ENCODE measurements at places on chromosomes 1 and 21.

- DNase-seq, result no peak
Observed at GRCh38 chr1:163661391-163661790, 339.6 kb downstream of the NUF2 start.

DNA sequence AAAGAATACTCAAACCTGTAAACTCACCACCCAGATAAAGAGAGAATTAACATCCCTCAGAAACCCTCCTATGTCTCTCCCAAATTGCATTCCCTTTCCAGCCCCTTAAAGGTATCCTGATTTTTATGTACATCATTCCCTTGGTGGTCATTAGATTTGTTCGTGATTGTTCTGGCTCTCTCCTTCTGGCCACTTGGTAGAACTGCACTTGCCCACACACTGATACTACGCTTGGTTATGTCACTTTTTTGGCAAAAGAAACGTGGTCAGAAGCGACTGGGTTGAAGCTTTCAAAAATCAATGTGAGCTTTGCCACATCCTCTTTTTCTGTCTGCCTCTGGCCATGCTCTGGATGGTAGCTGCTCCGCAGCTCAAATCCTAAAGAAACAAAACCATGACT is 76.3 kb downstream of the KRTAP19-8 start:
- DNase-seq, result no peak

DNA sequence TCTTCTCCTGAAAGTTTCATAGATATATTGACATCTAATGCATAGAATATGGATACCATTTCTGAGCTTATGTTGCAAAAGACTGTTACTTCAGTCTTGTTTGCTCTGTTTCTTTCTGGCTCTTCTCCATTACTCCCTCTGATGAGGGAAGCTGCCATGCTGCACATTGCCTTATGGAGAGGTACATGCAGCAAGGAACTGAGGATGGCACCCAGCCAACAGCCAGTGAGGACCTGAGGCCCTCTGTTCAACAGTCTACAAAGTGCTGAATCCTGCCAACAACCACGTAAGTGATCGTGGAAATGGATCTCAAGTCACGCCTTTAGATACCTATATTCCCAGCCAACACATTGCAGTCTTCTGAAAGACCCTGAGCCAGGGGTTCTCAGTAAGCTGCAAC is 66.6 kb upstream of the ADAMTS5 start:
- no peak for DNase-seq

DNA sequence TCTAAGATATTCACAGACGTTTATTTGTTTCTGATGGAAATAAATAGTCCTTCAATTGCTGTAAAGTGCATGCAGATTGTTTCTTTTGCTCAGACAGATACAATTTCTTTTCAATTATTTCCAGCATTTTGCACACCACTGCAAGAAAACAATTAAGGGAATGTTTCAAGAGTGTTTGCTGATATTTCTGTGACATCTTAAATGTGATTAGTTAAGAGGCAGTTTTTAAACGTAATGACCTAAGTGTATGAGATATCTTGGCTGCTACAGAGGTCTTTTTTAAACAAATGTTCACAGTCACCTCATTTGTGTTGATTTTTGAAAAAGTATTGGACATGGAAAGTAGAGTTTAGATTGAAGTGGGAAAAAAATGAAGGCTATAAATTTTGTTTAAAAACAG is 262.3 kb upstream of the BRINP3 start:
- DNase-seq, result no peak

DNA sequence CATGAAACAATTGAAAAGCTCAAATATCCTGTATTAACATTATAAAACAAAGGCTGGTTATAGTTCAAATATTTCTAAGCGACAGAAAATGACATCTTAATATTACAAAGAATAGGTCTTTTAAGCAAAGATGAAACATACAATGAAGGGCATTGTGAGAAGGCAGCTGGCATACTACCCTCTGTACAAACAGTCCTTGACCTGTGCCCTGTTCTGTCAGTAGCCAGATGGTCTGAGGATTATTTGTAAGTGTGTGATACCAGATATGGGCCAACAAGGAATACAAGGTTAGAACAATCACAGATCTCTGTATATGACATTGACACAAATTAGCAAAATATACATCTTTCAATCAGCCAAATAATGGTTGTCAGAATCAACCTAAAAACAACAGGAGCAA is 1350.4 kb downstream of the AMY1C start:
- no peak for DNase-seq

DNA sequence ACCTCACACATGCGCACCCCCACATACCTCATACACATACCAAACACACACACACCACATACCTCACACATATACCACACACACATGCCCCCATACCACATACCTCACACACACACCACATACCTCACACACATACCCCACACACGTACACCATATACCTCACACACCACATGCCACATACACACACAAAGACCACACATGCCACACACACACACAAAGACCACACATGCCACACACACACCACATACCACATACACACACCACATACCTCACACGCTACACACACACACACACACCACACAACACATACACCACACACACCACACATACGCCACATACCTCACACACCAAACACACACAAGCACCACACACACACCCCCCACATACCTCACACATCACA is 30.0 kb downstream of the HIVEP3 start:
- DNase-seq, result no peak

DNA sequence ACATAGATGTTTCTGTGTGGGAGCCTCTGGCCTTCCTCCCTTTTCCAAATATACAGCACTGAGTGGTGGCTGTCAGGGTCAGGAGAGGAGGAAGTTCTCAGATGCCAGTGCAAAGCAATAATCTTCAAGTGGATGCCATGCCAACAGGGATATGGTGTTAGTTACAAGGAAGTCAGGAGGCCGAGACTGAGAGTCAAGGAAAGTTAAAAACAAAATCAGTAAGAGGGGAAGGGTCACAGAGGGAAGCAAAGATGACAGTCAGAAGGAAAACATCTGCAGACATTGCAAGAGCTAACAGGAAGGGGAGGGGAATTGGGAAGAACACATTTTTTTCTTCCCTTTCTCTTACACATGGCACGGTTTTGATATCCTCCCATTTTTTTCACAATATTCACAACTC is 691.4 kb downstream of the ADGRL2 start:
- DNase-seq, result no peak

DNA sequence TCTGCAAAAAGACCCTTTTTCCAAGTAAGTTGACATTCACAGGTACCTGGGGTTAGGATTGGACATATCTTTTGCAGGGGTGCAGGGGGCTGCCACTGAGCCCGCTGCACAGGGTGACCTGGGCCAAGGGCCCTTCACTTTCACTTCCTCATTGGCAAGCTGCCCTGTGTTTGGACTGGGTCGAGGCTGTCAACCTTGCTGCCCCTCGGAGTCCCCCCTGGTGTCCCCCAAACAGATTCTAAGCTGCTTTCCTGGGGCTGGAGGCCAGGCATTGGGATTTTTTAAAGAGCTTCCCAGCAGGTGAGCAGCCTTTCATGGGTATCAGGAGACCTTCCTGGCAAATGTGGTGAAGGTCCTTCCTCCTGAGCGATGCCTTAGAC is 7.9 kb upstream of the UMODL1 start:
- no peak for DNase-seq
